ENCODE measurements at places on chromosomes 6 and 20. TPM values are rescaled to one million over a fixed set of nuclear protein-coding genes. Genes with fewer than 3 reads are reported as not detected.

DNA sequence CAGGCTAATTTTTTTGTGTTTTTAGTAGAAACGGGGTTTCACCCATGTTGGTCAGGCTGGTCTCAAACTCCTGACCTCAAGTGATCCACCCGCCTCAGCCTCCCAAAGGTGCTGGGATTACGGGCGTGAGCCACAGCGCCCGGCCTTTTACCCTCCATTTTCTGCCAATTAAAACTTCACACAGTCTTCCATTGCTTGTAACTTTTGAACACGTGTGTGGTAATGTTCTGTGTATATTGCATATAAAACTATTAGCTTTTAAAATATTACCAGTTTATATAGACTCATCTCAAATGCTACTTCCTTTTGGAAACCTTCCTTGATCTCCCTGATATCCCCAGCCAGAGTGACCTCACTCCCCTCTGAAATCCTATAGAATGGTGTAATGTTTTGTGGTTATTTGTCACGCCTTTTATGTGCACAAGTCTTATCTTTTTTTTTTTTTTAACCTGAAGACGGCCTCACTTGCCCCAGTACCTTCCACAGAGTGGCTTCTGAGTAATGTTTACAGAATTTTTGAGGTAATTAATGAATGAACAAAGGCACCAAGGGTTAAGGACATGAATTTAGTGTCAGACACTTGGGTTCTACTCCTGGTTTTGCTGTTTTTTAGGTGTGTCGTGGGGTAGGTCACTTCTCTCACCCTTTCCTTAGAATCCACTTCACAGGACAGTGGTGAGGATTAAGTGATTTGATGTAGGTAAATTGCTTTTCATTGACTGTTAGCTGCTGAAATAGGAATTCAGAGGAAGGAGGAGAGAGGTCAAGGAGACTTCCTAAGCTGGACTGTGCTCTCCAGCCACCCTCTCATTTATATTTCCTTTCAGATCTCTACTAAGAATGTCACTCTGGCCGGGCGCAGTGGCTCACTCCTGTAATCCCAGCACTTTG lies 11.2 kb upstream of the MMP24 start:
- DNase-seq: no peak

GRCh38 chr6:28944412-28944865 lies 20.7 kb upstream of the TRIM27 start:
- peak; percentile 67 for DNase-seq

GRCh38 chr6:23170049-23170448 lies 600.7 kb downstream of the HDGFL1 start:
- no peak for DNase-seq

DNA sequence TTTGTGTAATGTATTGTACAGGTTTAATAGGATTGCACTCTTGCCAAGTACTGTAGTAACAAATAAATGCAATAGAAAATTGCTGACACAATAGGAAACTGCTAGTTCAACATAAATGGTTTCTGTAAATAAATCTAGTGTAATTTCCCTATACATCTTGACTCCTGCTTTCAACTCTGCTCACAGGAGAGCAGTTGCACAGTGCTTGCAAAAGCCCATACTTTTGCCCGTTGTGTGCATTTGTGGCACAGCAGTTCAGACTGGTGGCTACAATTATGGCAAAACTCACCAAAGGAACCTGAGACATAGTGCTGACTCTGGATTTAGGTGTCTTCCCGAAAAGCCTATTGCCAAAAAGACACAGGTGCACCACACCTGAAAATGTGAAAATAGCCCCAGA lies 953.3 kb upstream of the SLC35B3 start:
- no peak for DNase-seq

DNA sequence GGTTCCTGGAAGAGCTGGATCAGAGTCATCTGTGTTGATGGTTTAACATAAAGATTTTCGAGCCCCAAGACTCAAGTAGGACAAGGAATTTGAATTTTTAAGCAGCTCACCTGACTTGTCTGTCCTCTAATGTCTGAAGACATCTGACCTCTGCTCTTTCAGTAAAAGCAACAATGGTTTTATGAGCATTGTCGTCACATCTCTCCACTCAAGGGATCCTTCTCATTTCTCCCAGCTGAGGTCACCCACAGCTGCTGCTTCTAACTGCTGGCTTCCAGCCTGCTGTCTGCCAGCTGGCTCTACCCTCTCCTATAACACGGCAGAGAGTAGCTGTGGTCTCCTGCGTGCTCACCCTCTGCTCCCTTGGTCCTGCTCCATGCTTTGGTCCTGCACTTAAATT lies 24.7 kb upstream of the HDAC2 start:
- no peak for DNase-seq

DNA sequence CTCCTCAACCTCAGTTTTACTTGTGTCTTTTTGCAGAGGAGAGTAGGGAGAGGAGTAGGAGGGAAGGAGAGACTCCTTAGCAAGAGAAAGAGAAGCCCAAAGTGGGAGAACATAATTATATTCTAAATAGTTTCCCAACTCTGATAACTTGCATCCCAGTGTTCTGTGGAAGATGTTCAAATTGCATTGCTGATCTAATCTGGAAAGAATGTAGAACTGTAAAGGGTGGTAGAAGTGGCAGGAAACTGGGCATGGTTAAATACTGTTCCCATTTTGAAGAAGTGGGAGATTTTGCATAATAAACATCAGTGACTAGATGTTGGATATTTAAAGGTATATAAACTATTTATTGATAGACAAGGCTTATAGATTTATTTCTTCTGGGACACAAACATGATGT lies 42.6 kb upstream of the HMGN3 start:
- no peak for DNase-seq

DNA sequence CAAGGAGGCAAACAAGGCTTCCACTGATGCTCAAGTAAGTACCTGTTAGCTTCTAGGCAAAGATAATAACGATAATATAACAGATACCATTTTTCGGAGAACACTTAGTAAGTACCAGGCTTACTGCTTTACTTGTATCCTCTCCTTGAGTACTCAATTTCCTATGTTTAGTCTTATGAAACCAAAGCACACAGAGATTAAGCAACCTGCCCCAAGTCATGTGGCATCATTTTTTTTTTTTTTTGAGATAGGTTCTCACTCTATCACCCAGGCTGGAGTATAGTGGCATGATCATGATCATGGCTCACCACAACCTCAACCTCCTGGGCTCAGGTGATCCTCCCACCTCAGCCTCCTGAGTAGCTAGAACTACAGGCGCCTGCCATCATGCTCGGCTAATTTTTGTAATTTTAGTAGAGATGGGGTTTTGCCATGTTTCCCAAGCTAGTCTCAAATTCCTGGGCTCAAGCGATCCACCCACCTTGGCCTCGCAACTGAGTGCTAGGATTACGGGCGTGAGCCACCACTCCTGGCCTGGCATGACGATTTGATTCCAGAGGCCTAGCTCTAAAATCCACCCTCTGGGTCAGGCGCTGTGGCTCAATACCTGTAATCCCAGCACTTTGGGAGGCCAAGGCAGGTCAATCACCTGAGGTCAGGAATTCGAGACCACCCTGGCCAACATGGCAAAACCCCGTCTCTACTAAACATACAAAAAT lies 14.0 kb downstream of the SPAG4 start:
- DNase-seq: no peak

- no peak for DNase-seq
These were observed 121.4 kb downstream of the TIAM2 start for GRCh38 chr6:155116571-155116910.

GRCh38 chr6:45984347-45984746 lies 31.3 kb downstream of the CLIC5 start:
- DNase-seq: no peak

Gene SMLR1
- total RNA-seq: not detected

Gene ANKRD66
- not detected for total RNA-seq

Gene TBX18
- total RNA-seq: 10.1 TPM

Gene DEFB123
- not detected for total RNA-seq

Gene CDSN
- not detected for total RNA-seq

Gene LY86
- total RNA-seq: not detected
